T47D (cell line): ENCODE measurements at places on chromosomes 6 and 20.

- no peak for DNase-seq
Observed at GRCh38 chr20:23995905-23996666, 7.5 kb upstream of the GGTLC1 start.

- DNase-seq = no peak
Observed at GRCh38 chr6:122832459-122832858, 43.4 kb downstream of the SMPDL3A start.

- no peak for DNase-seq
Observed at GRCh38 chr20:61500791-61501321, 248.8 kb downstream of the CDH4 start.

- DNase-seq = no peak
Observed at GRCh38 chr20:8049310-8049709, 29.7 kb upstream of the TMX4 start.

DNA sequence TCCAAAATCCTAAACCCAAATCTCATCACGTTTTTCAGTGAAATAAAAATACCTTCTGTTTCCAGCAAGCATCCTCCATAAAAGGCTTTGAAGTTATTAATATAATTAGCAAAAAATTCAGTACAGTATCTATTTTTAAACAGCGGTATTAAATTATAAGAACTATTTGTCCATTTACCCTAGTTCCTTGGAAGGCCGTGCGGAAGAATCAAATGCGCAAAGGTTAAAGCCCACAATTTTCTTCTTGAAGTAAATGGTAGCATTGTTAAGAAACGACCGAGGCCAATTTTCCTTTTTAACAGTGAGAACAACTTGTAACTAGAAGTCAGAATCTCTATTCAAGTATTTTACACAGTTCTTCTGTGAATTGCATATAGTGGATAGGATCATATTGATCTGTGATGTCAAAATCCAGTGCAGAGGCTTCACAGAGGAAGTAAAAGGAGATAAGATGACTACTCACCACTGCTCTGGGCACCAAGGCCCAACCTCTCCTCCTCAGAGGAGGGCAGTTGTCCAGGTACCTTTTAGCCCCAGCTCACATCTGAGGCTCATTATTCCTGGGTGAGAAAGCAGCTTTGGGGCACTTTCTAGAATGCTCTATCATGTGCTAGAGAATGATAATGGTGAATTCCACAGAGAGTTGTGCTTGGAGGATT lies 36.3 kb downstream of the TNFAIP3 start:
- DNase-seq = no peak

DNA sequence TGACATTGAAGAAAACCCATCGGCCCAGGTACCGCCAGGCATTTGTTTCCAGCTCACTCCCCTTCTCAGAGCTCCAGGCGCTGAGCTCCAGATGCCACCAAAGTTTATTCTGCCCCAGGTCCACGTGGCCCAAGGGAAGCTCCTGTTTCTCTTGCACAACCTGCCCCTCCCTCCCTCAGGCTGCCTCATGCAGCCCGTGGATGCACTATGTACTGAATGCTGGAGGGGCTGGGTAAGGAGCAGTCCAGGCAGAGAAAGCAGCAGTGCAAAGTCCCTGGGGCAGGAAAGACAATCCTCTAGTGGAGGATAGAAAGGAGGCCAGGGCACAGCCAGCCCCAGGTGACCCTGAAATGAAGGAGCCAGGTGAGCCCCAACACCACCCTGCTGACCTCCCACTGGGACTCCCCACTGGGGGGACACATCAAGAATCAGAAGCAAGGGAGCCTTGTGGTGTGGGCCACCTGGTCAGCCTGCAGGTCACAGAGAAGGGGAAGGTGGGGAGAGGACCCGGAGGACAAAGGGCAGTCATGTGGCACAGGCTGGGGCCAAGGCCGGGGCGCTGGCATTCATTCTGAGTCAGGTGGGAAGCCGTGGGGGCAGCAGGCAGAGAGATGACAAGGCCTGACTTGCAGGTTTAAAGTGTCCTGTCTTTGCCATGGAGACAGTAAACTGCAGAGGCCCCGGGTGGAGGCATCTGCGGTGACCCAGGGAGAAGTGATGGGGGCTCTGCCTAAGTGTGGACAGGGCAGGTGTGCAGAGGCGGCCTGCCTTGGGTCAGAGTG lies 230.1 kb downstream of the PREX1 start:
- peak; percentile 38 for DNase-seq

GRCh38 chr6:17962436-17963031 lies 24.9 kb downstream of the KIF13A start:
- DNase-seq = no peak

GRCh38 chr6:158684311-158684710 lies 34.5 kb downstream of the SYTL3 start:
- no peak for DNase-seq

DNA sequence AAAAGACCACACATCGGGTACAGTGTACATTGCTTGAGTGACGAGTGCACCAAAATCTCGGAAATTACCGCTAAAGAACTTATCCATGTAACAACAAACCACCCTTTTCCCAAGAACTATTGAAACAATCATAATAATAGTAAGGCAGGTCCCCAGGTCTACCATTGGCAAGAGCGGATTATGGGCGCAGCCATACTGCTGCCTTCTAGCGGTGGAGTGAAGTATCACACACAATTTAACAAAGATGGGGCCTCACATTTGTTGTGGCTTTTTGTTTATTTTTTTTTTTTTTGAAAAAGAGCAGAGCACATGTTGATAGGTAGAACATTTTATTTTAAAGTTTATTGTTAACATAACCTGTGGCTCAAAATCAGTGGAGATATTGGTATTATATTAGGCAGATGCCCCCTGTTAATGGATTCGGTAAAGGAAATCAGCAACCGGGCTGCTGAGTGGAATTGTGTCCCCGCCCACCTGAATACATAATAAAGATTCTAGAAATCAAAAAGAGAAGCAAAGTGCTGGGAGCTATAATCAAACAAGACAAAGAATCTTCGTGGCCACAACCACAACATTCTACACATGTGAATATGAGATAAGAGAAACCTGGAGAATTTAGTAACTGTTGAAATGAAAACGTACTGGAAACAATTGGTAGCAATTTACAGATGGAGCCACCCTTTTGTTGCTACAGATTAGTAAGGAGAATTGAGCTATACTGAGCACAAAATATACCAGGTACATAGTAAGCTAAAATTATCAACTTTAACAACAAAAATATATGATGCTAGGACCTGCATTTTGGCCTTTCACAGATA lies 94.2 kb upstream of the EXOC2 start:
- peak; percentile 50 for DNase-seq

GRCh38 chr6:33254591-33254990 lies 17.1 kb downstream of the VPS52 start:
- no peak for DNase-seq
